ENCODE measurements at places on chromosomes 7 and 10. TPM values are rescaled to one million over a fixed set of nuclear protein-coding genes. Genes with fewer than 3 reads are reported as not detected.

TRPV5 gene
- total RNA-seq = not detected

DPP6 gene
- 1.1 TPM for total RNA-seq

SUN3 gene
- total RNA-seq = not detected

RBP3 gene
- not detected for total RNA-seq

UCMA gene
- total RNA-seq = not detected

ACTL6B gene
- not detected for total RNA-seq

DKK1 gene
- total RNA-seq = 18.6 TPM

THSD7A gene
- 1.0 TPM for total RNA-seq

KLF14 gene
- not detected for total RNA-seq

TUBB8 gene
- not detected for total RNA-seq

PPP3CB gene
- 19.6 TPM for total RNA-seq

SOSTDC1 gene
- not detected for total RNA-seq

TSPAN12 gene
- total RNA-seq = 0.69 TPM

STOX1 gene
- total RNA-seq = under 0.01 TPM

TRIM73 gene
- 0.31 TPM for total RNA-seq

COL17A1 gene
- 0.34 TPM for total RNA-seq

PDAP1 gene
- total RNA-seq = 31.6 TPM

ASAH2 gene
- 3.1 TPM for total RNA-seq

GPR85 gene
- total RNA-seq = 7.0 TPM

CRHR2 gene
- total RNA-seq = not detected

SPDYE2 gene
- not detected for total RNA-seq

ITPRID1 gene
- not detected for total RNA-seq

GCK gene
- not detected for total RNA-seq

ANKRD22 gene
- not detected for total RNA-seq

CPXM2 gene
- 4.7 TPM for total RNA-seq

CCNJ gene
- 8.6 TPM for total RNA-seq

CNPY1 gene
- not detected for total RNA-seq

HMX2 gene
- total RNA-seq = not detected

NKX2-3 gene
- total RNA-seq = not detected

GAD2 gene
- not detected for total RNA-seq

TEX47 gene
- not detected for total RNA-seq

ATP6V1F gene
- total RNA-seq = 146 TPM

LIPJ gene
- total RNA-seq = not detected

METTL27 gene
- not detected for total RNA-seq

SLK gene
- 30.3 TPM for total RNA-seq

EN2 gene
- total RNA-seq = under 0.01 TPM

DGKI gene
- total RNA-seq = 1.5 TPM

GPR15LG gene
- not detected for total RNA-seq
